Forelimb muscle (tissue), 1 donor: ENCODE measurements at places on chromosomes 7 and 10. TPM values are rescaled to one million over a fixed set of nuclear protein-coding genes. Genes with fewer than 3 reads are reported as not detected.

- DNase-seq, result peak; percentile 29
Measured at GRCh38 chr7:74479961-74480829, 26.5 kb downstream of the GTF2IRD1 start.

DNA sequence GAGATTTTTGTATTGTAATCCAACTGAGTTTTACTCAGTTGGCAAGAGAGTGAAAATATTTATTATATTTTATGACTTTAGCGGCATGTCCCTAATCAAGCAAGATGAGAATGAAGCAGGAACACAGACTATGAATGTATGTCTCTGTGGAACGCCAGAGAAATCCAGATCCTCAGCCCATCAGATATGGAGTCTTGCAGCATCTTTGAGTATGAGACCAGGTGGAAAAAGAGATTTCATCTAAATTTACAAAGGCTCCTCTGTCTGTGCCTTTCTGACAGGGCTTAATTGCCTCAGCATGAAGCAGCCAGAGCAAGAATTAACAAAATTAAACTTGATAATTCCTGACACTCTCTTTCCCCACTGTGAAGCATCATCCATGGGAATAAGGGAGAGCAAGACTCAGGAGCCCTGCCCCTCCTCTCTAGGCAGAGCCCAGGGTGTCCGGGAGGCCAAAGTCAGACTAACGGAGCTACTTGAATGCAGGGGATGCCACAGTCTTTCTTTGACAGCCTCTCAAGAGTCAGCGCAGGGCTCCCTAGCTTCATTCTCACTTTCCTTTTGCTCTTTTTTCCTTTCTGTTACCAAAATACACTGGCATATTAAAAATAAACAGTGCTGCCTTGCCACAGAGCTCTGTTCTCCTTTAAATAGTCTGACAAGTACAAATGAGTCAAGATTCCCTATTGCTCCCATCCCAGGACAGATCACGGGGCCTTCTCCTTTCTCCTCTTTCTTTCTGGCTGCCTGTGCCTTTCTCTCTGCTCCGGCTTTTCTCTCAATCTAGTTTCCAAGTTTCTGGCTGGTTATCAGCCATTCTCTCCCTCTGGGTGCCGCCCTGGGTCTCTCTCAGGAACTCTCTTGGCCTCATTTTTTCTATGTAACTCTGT is 132.2 kb upstream of the INHBA start:
- DNase-seq, result no peak

GRCh38 chr7:110157631-110158362 is 933.1 kb upstream of the LRRN3 start:
- DNase-seq, result no peak

- DNase-seq, result no peak
Measured at GRCh38 chr7:116828281-116828680, 34.1 kb upstream of the CAPZA2 start.

DNA sequence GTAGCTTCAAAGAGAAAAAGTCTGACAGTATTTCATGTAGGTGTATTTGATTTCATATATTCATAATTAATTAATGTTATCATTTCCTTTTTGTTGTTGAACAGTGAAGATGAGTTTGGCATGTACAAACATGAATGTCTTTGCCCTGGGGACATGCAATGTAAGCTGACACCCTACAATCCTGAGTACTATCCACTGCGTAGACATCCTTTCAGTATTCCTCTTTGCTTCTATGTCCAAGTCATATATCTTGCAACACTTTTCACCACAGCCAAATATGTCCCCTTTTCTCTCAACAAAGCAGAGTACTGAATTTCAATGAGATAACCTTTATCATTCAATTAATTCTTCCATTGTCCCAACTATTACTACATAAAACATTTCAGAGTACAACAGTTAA is 93.6 kb downstream of the GPR37 start:
- no peak for DNase-seq

DNA sequence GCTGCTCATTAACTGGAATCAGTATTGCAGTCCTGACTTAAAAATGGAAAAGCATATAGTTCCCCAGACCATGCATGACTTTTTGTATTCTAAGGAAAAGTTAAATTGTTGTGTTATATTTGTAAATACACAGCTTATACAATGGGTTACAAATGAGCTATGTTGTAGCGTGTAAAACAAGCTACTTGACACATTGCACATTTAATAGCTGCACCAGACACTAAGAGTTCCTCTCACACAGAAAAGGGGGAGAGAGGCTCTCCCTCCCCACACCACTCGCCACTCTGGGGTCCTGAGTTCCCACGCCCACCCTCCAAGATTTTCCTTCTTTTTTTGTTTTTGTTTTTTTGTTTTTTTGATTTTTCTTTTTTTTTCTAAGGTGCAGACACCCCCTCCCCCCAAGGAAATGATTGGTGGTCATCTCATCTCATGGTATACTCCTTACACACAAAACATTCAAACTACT is 6.3 kb downstream of the KLF6 start:
- no peak for DNase-seq

DNA sequence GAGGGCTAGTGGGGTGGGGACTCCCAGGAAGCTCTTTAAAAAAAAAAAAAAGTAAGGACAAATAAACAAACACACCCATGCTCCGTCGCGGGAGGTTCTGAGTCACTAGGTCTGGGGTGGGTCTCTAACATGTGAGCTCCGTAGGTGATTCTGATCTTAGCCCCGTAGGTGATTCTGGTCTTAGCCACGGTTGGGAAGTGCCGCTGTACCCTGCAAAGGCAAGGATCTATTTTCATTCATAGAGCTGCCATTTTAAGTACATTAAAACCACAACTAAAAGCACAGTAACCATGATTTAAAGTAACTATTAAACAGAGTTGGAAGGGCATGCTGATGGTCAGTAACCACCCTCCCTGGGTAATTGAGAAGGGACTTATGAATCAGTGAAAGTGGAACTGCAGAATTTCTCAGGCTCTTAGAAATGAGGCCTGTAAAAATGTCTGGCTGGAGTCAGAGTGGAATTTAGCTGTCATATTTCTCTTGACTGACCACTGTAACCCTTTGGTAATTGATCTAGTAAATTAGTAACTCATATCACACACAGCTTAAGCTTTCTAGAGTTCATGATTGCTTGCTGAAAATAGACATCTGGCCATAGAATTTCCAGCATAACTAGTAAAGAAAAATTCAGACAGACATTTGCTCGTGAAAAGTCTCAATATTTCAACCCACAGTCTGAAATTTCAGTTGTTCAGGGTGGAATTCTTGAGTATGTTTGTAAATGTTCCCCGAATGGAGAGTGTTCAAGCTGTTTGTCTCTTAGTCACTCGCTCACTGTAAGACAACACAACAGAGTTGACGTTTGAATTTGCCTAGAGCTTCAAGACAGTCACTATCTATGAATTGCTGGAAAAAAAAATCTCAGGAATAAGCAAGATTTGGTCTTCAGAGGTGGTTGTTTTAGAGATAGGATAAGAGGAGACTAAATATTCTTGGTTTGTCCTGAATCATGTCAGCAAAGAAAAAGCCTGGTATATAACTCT is 34.2 kb upstream of the TCF7L2 start:
- DNase-seq, result no peak

RHBDD2 gene
- 25.1 TPM for polyA plus RNA-seq

METTL27 gene
- polyA plus RNA-seq, result 1.9 TPM

PNLIPRP2 gene
- 0.25 TPM for polyA plus RNA-seq

MINDY4 gene
- polyA plus RNA-seq, result 5.2 TPM

LRGUK gene
- 1.0 TPM for polyA plus RNA-seq
